Ovary (tissue), 10 donors: ENCODE measurements at places on chromosomes 11 and 22. TPM values are rescaled to one million over a fixed set of nuclear protein-coding genes. Genes with fewer than 3 reads are reported as not detected.

- peak; percentile 79 for DNase-seq
These were observed 28.5 kb downstream of the LRP4 start for GRCh38 chr11:46889689-46890475.

DNA sequence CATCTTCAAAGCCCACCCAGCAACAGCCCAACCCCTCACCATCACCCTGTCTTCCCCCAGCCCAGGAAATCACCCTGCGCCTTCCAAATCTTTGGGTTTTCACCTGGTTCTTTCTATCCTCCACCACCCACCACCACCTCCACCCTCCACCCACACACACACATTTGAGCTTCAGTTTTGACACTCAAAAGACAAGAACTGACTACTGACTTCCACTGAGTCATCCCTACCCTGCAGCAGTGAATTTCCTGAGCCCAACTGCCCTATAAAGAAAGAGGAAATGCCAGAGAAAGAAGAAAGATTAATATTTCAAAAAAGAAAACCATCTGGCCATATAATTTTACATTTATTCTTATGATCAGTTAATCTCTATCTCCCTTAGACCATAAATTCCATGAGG is 137.5 kb downstream of the CHST1 start:
- DNase-seq: no peak

SERHL2 gene
- 8.1 TPM for total RNA-seq

GRCh38 chr22:40334899-40335298 is 11.4 kb upstream of the ADSL start:
- DNase-seq: no peak

- no peak for DNase-seq
These were observed 252.1 kb downstream of the SBF2 start for GRCh38 chr11:10041748-10042446.

GRCh38 chr11:11436715-11437313 is 83.8 kb upstream of the CSNK2A3 start:
- no peak for DNase-seq

- DNase-seq: no peak
These were observed 28.6 kb upstream of the BID start for GRCh38 chr22:17802822-17803221.
